ENCODE measurements at places on chromosomes 3 and 15.
A peak's percentile ranks its signal among the peaks of the same experiment; 100 is the strongest.

GRCh38 chr3:171462224-171462623 lies 2.0 kb upstream of the TNIK start:
- peaks cover under 1% of the 10 kb centered on the region for H3K4me1 ChIP-seq
- no peaks in the 10 kb centered on the region for H3K27me3 ChIP-seq
- H3K4me3 ChIP-seq = peak overlapping the region; percentile 98
- H3K36me3 ChIP-seq = no peaks in the 10 kb centered on the region
- H3K27ac ChIP-seq = peak overlapping the region; percentile 80

DNA sequence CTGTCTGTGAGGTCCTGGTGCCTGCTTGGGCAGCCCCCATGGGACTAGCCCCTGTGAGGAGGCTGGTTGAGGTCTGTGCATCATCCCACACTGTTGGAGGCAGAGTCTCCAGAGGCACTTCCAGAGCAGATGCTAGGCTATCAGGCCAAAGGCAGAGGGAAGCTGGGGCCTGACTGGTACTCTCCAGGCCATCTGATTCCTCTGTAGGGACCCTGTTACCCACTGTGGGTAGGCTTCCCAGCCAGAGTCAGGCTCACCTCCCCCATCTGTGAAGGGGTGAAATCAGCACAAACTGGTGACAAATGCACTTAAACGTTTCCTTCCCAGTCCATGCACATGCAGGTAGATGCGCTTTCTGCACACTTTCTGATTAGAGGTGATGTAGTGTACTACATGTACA lies 212.6 kb upstream of the TOPAZ1 start:
- no peak overlapping the region for H3K4me3 ChIP-seq
- peak overlapping the region; percentile 15 for H3K27ac ChIP-seq
- no peaks in the 10 kb centered on the region for H3K27me3 ChIP-seq
- H3K4me1 ChIP-seq = peaks cover 34% of the 10 kb centered on the region

GRCh38 chr3:136949146-136949545 lies 8.6 kb upstream of the IL20RB start:
- no peak overlapping the region for H3K4me3 ChIP-seq
- no peak for DNase-seq
- peaks cover 15% of the 10 kb centered on the region for H3K4me1 ChIP-seq
- no peaks in the 10 kb centered on the region for H3K27me3 ChIP-seq
- no peak overlapping the region for H3K27ac ChIP-seq
- H3K36me3 ChIP-seq = no peaks in the 10 kb centered on the region

DNA sequence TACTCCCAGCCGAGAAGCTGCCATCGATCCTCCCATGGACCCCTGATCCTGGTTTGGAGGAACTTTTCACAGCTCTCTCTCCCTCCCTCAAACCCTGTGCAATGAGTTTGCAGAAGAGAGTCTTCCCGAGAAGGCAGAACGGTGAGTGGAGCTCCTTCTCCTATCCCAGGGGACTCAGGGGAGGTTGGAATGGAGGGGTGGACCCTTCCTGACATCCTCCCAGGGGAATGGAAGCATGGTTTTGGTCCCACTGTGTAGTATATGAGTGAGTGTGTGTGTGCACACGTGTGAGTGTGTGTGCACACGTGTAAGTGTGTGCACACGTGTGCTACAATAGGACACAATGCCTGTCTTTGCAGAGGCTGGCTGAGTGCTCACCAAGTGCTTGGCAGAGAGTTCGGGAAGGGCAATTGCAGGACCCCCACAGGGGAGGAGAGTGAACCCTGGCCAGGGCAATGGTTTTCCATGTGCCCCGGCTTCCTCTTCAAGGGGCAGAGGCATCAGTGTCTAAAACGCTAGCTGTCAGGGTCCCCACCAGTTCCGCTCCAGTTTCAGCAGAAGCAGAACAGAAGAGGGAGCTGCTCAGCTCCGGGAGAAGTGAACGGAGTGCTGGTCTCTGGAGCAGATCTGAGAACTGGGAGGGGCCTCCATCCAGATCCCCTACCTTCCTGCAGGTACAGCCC lies 13.8 kb upstream of the IL16 start:
- 0 out of 2 replicates have a peak, but pooled peaks cover 2% of the 10 kb centered on the region for H3K27me3 ChIP-seq
- H3K27ac ChIP-seq = no peak overlapping the region
- no peaks in the 10 kb centered on the region for H3K4me1 ChIP-seq
- DNase-seq = no peak
- no peak overlapping the region for H3K4me3 ChIP-seq

DNA sequence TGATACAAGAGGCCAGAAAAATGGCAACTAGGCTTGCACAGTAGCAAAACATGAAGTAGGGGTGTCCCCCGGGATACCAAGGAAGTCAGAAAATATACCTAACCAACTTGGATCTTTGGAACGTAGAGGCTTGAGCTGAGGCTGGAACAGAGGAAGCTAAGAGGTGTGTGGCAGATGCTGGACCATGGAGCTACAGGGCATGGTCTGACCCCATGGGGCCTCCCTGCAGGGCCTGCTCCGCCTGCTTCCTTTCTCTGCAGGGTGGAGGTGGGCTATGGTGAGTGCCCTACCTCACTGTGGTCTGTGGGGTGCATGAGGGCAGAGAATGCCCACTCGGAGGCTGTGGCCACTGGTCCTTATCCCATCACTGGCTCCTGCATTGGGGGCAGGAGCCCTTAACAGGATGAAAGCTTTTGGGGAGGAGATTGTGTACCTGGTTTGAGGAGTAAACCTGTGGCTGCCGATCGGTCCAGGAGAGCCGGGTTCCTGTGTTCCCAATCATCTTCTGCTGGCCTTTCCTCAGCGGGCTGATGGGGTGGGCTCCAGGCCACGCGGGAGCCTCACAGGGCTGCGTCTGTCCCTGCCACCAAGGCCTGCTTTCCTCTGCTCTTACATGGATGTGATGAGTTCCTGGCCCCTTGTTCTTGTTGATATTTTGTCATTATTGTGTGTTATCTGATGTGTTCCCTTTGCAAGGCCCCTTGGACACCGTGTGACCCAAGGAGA lies 96.8 kb downstream of the OCA2 start:
- no peaks in the 10 kb centered on the region for H3K27me3 ChIP-seq
- no peak overlapping the region for H3K4me3 ChIP-seq
- H3K4me1 ChIP-seq = no peaks in the 10 kb centered on the region
- DNase-seq = no peak

GRCh38 chr15:99574048-99574447 lies 8.3 kb downstream of the MEF2A start:
- H3K4me1 ChIP-seq = peaks cover 4% of the 10 kb centered on the region
- no peak overlapping the region for H3K4me3 ChIP-seq
- no peaks in the 10 kb centered on the region for H3K36me3 ChIP-seq
- H3K27ac ChIP-seq = no peak overlapping the region
- no peaks in the 10 kb centered on the region for H3K27me3 ChIP-seq

DNA sequence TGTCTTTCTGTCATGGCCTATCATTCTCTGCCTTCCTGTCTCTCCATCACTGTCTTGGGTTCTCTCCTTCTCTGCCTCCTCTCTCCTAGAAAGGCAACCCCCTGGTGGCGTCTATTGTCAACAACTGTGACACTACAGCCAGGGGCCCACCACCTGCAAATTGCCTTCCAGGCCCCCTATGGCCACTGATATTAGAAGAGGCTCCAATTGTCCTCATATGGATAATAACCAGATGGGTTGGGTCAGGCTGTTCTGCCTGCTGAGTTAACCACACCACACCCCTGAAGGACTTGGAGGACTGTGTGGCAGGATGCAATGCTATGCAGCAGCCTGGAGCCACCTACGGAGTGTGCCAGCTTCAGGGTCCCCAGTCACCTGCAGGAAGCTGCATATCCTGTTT lies 665.0 kb downstream of the NTRK3 start:
- H3K4me1 ChIP-seq = no peaks in the 10 kb centered on the region
- no peak overlapping the region for H3K4me3 ChIP-seq
- H3K27me3 ChIP-seq = no peaks in the 10 kb centered on the region

- H3K27me3 ChIP-seq = no peaks in the 10 kb centered on the region
- H3K4me3 ChIP-seq = no peak overlapping the region
- peaks cover 19% of the 10 kb centered on the region for H3K4me1 ChIP-seq
- H3K36me3 ChIP-seq = peaks cover 3% of the 10 kb centered on the region
- H3K27ac ChIP-seq = no peak overlapping the region
- DNase-seq = no peak
These were observed 27.6 kb downstream of the KLHL18 start for GRCh38 chr3:47310391-47310790.

Data from GM12878 (cell line).